Stimulated activated CD8-positive, alpha-beta memory T cell treated with anti-CD3 and anti-CD28 coated beads, Interleukin-7, amount 100 ng/mL, for 1 hour (primary cell): ENCODE measurements at places on chromosomes 13 and 19.

DNA sequence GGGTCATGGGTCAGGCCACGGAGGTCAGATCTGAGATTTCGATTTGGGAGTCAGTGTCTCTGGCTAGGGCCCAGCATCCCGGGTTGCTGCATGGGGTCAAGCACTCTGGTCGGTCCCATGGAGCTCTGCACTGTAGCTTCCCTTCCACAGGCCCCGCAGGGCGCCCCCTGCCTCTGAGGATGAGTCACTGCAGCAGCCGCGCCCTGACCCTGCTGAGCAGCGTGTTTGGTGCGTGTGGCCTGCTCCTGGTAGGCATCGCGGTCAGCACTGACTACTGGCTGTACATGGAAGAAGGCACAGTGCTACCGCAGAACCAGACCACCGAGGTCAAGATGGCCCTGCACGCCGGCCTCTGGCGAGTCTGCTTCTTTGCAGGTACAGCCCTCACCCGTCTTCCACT lies 3.6 kb downstream of the CACNG7 start:
- no peak for DNase-seq

DNA sequence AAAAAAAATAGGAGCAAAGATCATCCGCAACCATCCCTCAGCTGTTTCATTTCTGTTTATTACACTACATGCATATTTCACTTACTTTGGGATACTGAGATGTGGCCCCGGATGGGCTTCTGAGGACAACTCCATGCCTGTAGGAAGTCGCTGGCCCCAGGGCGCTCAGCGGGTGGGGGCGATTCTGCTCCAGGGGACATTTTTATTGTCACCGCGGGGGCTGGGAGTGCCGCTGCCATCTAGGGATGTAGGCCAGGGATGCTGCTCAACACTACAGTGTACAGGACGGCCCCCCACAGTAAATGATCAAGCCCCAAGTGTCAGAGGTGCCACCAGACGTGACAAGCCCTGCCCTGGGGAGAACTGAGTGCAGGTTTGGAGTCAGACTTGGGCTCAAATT lies 6.4 kb upstream of the BST2 start:
- DNase-seq: no peak

DNA sequence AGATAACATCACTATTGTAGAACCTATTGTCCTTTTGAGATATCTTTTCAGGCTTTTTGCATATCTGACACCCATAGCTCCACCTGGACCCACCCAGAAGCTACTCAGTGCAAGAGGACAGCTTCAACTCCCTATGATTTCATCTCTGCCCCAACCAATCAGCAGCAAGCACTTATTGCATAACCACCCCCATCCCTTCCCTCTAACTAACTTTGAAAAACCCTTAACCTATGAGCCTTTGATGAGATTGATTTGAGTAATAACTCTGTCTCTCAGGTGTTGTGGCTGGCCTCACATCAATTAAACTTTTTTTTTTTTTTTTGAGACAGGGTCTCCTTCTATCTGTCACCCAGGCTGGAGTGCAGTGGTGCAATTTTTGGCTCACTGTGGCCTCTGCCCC lies 13.4 kb upstream of the MTRF1 start:
- no peak for DNase-seq

DNA sequence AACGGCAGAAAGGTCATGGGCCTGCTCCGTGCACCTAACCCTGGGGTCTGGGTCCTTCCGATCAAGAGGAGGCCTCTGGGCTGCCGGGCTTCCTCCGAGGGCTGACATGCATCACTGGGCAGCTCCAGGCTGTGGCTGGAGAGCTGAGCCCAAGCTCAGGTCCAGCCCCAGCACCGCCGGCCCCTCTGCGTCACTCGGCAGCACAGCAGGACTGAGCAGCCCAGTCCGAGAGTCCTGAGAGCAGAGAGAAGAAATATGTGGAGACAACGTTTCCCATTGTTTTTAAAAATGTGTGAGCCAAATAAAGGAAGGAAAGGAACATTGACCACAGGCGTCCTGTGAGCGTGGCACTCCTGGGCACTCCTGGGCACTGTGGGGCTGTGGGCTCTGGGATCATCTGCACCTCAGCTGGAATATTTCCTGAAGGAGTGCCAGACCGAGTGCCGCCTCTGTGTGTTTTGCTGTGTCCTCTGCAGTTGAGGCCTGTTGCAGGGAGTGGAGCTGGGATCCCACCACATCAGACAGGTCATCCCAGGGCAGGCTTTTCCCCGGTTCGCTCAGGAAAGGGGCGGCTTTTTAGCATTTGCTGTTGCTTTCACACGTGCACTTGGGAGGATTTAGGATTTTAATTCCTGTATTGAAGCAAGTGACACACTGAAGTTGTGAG lies 37.8 kb upstream of the TFDP1 start:
- no peak for DNase-seq

- no peak for DNase-seq
Observed at GRCh38 chr13:23922005-23922932, 25.0 kb upstream of the C1QTNF9B start.

- no peak for DNase-seq
Observed at GRCh38 chr13:81577601-81578195, 1236.8 kb upstream of the SPRY2 start.

DNA sequence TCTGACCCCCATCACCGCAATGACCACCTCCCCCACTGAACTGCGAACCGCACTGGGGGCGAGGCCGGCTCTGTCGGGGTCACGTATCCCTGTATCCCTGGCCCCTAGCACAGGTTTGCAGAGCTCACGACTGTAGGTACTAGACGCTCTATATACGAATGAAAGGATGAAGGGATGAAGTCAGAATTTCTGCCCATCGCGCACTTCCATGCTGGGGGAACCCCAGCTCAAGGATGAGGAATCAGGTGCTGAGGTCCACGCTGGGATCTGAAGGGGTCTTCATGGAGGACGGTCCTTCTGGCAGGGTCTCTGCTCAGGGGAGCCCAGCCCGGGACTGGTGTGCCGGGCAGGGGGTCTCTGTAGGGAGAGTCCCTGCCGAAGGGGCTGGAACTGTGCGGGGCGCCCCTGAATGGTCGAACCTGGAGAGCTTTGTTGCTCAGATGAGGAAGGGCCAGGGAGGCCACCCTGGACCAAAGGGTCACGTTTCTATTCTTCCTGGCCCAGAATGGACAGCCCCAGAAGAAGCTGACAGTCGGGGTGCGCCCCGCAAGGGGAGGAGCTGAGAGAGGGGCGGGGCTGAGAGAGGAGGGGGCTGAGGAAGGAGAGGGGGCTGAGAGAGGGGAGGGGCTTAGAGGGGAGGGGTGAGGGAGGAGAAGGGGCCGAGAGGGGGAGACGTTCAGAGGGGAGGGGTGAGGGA lies 37.9 kb upstream of the SEMA6B start:
- no peak for DNase-seq

- no peak for DNase-seq
Observed at GRCh38 chr19:5078182-5078581, 109.3 kb downstream of the KDM4B start.

DNA sequence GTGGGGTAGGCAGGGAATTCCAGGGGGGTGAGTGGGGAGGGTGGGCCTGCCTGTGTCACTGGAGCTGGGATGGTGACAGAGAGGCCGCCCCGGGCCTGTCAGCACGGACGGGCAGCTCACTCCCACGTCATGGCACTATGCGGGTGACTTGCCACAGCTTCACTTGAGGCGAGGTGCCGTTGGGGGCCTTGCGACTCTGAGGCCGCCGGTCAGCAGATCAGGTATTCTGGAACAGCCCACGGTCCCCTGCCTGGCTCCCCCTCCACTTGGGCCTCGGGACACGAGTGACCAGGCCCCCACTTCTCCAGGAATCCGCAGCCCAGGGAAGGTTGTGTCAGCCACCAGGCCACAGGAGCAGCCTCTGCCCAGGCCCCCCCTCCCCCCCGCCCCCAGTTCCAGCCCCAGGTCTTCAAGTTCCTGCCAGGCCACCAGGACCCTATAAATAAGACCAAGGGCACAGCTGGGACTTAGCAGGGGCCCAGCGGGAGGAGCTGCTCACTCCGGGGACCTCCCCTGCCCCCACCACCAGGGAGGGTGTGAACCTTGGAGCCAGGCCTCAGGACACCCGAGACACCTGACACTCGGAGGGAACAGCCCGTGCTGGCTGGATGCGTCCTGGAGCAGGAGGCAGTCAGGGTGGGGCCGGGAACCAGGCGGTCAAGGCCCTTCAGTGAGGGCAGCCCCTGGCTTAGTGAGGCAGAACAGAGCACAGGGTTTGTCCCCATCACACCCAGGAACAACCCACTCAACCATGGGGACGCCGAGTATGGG lies 2.7 kb upstream of the MIDN start:
- no peak for DNase-seq

DNA sequence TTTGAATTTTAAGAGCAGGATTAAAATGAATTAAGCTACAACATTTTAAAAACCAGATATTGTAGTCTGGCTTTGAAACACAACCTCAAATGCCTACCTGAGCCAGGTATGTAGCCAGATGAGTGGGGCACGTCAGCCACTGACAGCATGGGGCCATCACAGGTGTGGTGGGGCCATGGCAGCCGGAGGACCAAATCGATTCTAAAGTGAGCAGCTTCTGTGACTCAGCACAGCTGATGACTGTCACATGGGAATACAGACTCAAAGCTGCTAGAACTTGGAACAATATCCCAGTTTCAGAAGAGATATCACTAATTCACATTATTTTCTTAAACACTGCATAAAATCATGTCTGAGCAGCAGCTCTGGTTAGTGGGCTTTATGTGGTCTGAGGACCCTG lies 52.8 kb downstream of the SERP2 start:
- no peak for DNase-seq

- no peak for DNase-seq
Observed at GRCh38 chr19:3045885-3046697, 16.2 kb downstream of the TLE5 start.

GRCh38 chr19:2354670-2355069 lies 5.4 kb upstream of the TMPRSS9 start:
- no peak for DNase-seq

- DNase-seq: no peak
Observed at GRCh38 chr19:4415352-4415751, 12.9 kb downstream of the CHAF1A start.

DNA sequence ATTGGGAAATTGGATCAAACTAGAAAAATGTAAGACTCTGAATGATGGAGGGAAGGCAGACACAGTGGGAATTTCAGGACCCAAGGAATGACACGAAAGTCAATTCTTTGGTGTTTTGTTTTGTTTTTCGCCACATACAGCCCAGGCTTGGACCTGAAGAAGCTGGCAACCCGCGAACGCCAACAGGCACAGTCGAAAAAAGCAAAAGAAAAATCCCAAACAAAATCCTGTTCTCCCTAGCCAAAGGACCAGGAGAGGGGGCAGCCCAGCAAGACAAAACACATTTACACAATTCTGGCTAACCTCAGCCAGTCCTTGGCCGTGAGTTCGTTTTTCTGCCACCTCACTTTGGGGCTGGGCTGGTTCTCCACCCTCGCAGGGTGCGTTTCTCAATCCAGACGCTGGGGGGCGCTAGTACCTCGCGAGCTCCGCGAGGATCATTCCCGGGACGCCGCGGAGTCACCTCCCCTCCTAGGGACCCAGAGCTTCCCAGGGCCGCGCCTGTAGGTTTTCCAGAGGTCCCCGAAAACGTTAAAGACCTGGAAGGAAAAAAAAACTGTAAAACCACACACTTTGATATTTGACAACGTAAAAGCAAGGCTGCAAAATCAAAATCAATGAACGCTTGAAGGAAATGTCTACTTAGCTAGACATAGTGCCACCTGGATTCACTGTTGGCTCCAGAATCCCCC lies 34.9 kb upstream of the TPM4 start:
- DNase-seq: peak; percentile 69

- peak; percentile 55 for DNase-seq
Observed at GRCh38 chr19:13842291-13843103, 34.4 kb upstream of the NANOS3 start.

- DNase-seq: no peak
Observed at GRCh38 chr19:53865523-53865917, 2.2 kb upstream of the MYADM start.

DNA sequence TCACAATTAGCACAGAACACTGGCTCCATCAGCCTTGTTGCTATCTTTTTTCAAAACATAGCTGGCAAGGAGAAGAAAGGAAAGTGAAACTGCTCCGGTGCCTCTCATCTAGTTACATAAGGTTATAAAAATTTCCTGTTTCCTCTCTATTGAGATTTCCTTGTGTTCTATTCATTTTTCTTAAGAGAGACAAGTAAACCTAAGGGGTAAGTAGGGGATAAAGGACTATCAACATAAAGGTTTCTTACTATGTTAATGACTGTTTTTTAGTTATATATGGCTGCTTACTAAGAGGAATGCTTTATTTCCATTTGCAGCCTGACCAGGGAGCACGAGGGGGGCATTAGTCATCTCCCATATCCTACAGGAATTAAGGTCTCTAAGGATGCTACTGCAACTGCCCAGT lies 73.2 kb upstream of the MLNR start:
- no peak for DNase-seq

GRCh38 chr13:86193281-86193680 lies 394.1 kb upstream of the SLITRK6 start:
- no peak for DNase-seq

DNA sequence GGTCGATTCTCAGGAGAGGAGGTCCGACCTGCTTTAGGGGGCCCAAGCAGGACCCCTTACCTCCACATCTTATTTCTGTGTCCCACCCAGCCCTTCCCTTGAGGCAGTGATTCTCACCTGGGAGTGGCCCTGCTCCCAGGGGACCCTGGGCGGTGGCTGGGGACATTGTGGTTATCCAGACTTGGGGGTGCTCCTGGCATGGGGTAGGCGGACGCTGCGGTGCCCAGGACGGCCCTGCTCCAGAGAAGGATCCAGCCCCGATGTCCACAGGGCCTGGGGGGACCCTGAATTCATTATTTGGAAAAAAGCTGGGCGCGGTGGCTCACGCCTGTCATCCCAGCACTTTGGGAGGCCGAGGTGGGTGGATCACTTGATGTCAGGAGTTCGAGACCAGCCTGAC lies 84.4 kb downstream of the GADD45B start:
- DNase-seq: no peak

DNA sequence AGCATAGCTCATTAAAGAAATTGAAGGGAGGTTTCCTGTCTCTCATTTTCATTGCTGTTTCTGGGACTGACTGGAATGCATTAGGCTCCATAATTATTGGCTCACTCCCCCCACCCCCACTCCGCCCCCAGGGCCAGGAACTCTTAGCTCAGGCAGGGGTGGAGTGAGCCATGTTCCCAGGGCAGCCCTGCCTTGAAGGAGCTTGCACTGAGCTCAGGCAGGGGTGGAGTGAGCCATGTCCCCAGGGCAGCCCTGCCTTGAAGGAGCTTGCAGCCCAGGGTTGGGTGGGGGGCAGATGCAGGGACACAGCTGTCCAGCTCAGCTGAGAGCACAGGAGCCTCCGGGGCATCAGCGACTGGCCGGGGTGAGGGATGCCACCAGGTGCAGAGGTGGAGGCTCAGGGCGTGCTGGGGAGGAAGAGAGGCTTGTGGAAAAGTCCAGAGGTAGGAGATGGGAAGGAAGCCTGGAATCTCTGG lies 39.1 kb upstream of the TFDP1 start:
- DNase-seq: no peak

GRCh38 chr13:25109341-25109740 lies 13.4 kb downstream of the PABPC3 start:
- DNase-seq: no peak

- DNase-seq: no peak
Observed at GRCh38 chr19:53388904-53389303, 6.0 kb upstream of the ZNF765 start.
